ENCODE measurements at places on chromosomes 7 and 10. TPM values are rescaled to one million over a fixed set of nuclear protein-coding genes. Genes with fewer than 3 reads are reported as not detected.

- no peak for DNase-seq
Measured at GRCh38 chr10:93420944-93421825, 60.9 kb downstream of the MYOF start.

GRCh38 chr10:72459301-72459700 lies 104.6 kb upstream of the DNAJB12 start:
- DNase-seq = no peak

DNA sequence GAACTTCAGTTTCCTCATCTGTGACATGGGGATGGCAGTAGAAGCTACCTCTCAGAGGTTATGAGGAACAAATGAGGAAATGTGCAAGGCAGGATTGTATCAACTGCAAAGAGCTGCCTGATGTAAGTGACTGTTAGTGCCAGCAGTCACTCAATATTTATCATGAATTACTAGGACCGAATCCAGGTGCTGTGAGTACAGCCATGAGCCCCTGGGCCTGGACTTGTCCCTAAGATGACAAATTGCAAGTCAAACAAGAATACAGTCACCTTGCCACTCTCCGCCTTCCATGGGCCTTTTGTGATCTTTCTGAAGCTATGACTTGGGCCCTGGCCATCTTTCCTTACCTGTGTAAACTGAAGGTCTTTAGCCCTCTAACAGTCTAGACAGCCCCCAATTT lies 27.7 kb upstream of the TLX1 start:
- DNase-seq = no peak

DNA sequence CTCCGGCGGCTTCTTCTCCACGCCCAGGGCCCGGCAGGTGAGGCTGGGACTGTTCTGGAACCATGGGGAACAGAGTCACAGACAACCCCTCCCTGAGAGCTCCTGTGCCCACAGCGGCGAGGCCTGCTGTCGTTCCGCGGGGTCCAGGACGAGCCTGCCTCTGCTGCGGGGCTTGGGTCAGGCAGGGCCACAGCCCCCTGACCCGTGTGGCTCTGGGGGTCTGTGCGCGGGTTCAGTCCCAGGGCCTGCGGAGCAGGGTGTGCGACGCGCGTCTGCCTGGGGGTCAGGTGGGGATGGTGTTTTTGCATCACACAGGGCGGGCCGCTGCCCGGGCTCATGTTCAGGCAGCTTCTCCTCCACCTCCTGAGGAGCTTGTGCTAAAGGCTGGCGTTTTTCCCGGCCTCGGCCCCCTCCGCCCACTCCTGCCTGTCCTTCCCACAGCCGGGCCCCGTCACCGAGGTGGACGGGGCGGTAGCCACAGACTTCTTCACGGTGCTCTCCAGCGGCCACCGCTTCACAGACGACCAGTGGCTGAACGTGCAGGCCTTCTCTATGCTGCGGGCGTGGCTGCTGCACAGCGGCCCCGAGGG lies 8.4 kb downstream of the AP5Z1 start:
- peak; percentile 14 for DNase-seq

DNA sequence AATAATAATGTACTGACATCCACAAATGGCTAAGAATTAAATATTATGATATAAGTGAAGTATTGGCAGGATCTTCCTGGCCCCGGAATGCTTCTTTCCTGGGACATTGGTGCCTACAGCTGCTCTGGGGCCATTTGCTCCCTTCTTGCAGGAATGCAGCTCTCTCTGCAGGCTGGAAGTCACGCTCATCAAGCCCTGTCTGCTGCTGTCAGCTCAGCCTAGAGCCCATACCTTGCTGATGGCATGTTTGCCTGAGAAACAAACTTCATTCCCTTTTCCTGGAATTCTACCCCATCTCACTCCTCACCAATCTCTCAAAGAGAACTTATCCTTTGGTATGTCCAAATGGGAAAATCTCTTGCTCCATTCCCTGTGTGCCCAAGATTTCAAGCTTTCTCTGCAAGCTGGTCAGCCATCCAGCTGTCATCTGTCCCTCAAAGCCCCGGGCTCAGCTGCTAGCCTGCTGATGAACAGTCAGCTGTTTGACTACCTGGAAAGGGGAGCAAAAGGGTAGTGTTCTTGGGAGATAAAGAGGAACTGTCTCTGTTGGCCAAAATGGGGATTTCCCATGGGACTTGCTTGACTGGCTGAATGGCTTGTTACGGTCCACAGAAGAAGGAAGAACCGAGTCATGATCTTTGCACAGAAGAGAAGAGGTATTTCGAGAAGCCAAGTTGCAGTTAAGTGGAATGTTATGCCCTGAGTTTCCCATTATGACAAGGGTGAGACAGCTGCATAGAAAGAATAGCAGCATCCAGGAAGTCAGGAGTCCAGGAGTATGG lies 12.0 kb upstream of the RASSF4 start:
- DNase-seq = no peak

DNA sequence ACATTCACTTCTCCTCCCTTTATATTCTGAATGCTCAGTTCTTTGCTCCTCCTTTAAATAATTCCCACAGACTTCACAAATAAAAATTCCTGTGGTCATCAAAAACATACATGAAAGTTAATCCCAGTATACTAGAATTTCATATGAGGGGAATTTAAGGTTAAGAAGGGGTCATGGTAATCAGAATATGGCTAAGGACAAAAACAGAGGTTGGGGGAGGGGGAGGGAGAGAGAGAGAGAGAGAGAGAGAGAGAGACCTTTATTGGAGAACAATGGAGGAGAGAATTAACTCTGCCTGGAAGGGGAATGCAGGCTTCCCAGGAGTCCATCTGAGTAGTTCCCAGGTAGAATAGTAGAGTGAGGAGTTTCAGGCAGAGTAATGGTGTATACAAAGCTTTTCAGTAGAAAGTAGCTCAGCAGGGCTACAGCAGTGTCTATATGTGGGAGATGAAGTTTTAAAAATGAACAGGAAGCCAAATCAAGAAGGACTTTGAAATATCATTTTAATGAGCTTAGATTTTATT lies 5.2 kb upstream of the CUBN start:
- DNase-seq = no peak

DNA sequence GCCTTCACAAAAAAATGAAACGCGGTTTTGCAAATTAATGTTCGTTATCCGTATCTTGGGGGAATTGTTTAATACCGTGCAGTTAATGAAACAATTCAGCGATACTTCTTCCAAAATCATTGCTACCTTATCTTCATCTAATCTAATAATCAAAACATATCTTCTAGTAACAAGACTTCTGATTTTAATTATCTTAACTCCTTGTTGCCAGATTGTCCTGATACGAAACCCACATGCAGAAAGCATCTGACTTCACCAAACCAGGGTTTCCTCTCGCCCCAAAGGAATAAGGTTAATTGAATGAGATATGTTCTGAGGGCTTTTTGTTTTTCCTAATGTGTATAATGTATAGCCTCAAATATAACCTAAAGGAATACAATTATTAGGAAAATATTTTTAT lies 105.2 kb upstream of the SH2B2 start:
- no peak for DNase-seq

GRCh38 chr10:16966991-16967865 lies 150.0 kb upstream of the RSU1 start:
- no peak for DNase-seq

GRCh38 chr7:51261117-51261835 lies 55.3 kb downstream of the COBL start:
- DNase-seq = no peak

DNA sequence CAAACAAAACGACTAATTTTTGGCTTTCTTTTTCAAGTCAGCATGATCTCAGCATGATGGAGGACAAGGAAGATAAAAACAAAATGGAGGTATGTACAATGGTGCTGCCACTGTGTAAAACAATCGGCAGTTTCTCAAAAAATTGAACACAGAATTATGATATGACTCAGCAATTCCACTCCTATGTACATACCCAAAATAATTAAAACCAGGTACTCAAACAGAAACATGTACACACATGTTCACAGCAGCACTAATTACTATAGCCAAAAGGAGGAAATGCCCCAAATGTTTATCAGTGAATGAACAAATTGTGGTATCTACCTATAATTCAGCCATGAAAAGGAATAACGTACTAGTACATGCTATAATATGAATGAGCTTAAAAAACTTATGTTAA lies 29.9 kb downstream of the SNX13 start:
- DNase-seq = no peak

DNA sequence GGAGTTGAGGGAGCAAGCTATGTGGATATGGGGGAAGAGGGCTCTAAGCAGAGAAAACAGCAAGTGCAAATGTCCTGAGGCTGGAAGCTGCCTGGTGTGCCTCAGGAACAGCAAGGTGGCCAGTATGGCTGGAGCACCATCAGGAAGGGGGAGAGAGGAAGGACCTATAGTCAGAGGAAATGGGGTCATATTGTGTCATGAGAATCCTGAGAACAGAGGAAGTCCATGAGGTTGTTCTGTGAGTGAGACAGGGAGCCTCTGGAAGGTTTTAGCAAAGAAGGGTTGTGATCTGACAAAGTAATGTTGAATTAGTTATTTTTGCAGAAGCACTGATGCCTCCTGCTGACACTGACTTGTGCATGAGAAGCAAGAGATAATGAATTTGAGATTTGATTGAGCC lies 204.3 kb downstream of the PTEN start:
- DNase-seq = no peak

The LIPN gene
- total RNA-seq = not detected

The TAS2R41 gene
- not detected for total RNA-seq

The LLCFC1 gene
- not detected for total RNA-seq

The CDNF gene
- total RNA-seq = 2.2 TPM

The FKBP6 gene
- total RNA-seq = not detected

The C10orf90 gene
- total RNA-seq = not detected

The NPC1L1 gene
- not detected for total RNA-seq

All from glutamatergic neuron (in vitro differentiated cells).